ENCODE measurements at places on chromosomes 2 and 18.
A peak's percentile ranks its signal among the peaks of the same experiment; 100 is the strongest.

DNA sequence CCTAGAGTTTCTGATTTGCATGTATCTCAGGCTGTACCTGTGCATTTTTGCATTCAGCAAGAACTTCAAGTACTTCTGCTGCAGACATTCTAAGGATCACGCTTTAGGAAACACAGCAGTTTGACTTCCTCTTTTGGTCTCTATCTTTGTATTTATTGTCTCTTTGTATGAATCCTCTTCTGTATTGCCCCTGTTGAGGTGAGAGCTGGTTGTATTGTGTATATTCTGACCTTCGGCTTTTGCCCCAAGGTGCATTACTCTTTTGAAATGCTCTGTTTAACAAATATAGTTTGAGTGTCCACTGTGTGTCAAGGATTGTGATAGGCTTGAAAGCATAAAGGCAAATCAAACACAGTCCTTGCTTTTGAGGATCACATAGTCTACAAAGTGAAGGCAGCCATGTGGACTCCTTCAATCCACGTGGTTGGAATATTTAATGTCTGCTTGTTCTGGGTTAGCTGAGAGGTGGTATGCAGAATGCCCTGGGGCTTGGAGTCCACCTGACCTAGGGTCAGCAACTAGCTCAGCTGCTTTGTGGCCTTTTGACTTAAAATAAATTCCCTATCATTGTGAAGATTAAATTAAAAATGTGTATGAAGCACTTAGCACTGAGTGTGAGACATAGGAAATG lies 108.1 kb downstream of the LYPD6 start:
- no peak for DNase-seq

DNA sequence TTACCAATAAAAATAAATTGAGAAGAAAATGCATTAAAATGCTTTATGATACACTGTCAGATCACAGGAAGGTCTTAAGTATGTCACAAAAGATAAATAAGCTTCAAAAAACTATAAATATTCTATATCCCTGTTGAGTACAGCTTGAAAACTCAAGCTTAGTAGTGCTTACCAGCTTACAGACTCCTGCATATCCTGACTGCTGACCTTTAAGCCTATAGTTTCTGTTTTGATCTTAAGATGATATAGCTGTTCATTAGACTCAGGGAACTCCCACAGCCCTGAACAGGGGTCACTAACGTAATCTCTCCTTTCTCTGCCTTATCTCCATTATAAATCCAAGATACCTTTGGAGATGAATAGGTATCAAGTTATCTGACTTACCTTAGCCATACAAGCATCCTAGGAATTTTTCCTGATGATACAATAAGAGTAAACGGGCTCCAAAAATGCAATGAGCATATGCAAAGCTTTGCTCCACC lies 93.7 kb upstream of the RBBP8 start:
- no peak for DNase-seq

GRCh38 chr2:190582019-190582418 lies 47.5 kb upstream of the NEMP2 start:
- DNase-seq: no peak

DNA sequence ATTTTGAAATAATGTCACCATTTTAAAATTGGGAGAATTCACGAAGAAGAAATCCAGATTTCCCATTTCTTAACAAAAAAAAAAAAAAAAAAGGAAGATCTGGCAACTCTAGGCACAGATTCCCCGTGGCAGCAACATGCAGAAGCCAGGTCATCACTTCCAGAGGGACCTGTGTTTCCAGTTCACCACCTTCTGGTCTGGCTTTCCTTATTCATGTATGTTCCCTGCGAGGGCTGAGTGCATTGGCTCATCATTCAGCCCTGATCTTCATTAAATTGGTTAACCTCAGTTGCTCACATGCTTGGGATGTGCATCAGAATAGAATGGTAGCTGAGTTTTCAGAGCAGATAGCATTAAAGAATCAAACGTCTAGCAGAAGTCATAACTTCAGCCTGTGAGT lies 25.0 kb upstream of the MAP3K20 start:
- DNase-seq: no peak

- DNase-seq: no peak
Observed at GRCh38 chr18:70411307-70411706, 122.5 kb downstream of the SOCS6 start.

DNA sequence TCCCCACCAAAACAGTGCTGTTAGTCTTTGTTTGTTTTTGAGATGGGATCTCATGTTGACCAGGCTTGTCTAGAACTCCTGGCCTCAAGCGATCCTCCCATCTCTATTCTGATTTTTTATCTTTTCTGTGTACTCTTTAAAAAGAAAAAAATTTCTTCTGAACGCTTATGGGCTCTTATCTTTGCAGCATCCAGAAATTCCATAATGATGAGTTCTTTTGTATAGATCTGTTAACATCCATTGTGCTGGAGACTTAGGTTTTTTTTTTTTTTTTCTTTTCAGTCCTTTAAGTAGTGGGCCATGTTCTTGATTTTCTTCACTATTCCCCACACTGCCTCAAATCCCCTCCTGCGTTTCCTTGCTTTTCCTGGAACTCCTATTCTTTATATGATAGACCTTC lies 31.0 kb downstream of the RBBP8 start:
- DNase-seq: peak; percentile 50

- DNase-seq: no peak
Observed at GRCh38 chr2:58032016-58032763, 14.4 kb upstream of the VRK2 start.

DNA sequence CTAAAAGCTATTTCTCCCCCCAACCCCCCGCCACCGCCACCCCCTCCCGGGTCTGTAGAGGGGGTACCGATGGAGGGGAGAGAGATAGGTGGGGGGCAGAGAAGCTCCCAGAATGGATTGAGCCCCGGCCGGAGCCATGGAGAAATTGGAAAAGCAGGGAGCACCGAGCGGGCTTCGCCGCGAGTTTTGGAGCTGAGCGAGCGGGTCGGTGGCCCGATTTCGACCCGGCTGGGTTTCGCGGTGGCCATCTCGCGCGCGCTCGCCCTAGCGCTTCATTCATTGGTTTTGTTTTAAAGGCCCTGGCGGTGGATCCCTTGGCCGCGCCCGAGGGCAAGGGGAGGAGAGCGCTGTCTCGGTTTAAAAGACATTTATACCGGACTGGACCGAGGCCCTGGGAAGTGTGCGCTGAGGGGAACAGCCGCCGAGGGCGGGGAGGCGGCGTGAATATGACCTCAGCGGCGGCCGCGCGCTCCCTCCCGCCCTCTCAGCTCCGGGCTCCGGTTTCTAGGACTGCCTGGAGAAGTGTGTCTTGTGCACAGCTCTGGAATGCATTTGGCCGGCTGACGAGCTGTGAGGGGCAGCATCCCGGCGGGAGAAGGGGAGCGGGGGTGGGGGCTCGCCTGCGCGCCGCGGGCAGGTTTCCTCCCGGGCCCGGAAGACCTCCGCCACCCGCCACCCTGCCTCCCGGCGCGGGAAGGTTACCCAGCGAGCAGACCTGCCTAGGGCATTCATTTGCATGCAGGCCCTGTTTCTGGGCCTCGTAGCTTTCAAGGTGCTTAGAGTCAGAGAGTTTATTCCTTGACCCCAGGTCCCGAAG lies 1.7 kb upstream of the SMAD7 start:
- peak; percentile 78 for DNase-seq

- no peak for DNase-seq
Observed at GRCh38 chr18:4172196-4173100, 282.7 kb downstream of the DLGAP1 start.

GRCh38 chr2:62795341-62795740 lies 89.8 kb downstream of the EHBP1 start:
- DNase-seq: no peak

DNA sequence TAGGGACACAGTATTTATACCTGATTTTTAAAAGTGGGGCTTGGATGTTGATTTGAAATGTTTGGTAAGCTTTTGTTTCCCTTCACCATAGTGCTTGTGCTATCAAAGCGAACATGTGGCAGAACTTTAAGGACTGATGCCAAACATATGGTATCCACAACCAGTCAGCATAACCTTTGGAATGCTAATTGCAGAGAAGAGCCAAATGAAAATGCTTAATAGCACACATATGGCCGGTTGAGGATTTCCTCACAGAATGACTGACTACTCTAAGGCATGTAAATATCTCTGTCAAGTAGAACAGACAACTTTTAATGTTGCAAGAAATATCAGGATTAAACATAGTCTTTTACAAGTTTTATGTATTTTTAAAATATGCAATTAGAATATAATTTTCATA lies 120.9 kb upstream of the COL3A1 start:
- DNase-seq: no peak

GRCh38 chr2:24613154-24613814 lies 122.2 kb downstream of the NCOA1 start:
- DNase-seq: peak; percentile 51

DNA sequence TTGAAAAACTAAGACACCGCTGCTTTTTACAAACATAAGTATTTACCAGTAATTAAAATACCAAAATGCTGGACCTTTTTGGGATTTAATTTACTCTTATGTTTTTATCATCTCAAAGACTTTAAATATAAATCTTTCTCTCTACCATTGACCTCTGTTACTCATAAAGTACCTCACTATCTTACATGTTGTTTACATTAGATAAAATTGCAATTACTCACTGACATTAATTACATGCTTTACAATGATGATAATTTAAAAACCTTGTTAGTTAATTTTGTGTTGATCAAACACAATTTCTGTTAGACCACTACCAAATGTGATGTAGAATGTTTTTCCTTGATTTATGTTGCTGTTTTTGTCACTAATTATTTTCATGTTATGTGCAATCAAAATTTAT lies 139.5 kb downstream of the PTH2R start:
- no peak for DNase-seq

- DNase-seq: no peak
Observed at GRCh38 chr2:144324446-144325045, 195.4 kb downstream of the ZEB2 start.

- DNase-seq: peak; percentile 75
Observed at GRCh38 chr18:49510393-49511115, 23.5 kb upstream of the C18orf32 start.

GRCh38 chr2:120052597-120052996 lies 39.7 kb downstream of the EPB41L5 start:
- no peak for DNase-seq

- no peak for DNase-seq
Observed at GRCh38 chr2:66578687-66579106, 143.8 kb downstream of the MEIS1 start.

DNA sequence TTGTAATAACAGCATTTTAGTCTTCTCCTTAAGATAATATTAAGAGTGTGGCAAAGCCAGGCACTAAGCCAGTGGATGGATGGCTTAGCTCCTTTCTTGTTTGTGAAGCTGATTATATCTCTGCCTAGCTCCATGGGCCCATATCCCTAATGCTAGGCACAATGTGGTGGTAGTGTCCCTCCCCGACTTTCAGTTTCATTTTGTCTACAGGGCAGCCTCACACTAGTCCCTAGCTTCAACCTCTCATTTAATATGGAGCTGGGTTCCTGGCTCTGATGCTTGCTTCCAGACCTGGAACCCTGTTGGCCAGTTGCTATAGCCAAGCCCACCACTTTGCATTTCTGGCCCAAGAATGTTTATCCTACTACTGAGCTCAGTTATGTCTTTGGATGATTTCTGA lies 437.0 kb upstream of the MEIS1 start:
- no peak for DNase-seq

DNA sequence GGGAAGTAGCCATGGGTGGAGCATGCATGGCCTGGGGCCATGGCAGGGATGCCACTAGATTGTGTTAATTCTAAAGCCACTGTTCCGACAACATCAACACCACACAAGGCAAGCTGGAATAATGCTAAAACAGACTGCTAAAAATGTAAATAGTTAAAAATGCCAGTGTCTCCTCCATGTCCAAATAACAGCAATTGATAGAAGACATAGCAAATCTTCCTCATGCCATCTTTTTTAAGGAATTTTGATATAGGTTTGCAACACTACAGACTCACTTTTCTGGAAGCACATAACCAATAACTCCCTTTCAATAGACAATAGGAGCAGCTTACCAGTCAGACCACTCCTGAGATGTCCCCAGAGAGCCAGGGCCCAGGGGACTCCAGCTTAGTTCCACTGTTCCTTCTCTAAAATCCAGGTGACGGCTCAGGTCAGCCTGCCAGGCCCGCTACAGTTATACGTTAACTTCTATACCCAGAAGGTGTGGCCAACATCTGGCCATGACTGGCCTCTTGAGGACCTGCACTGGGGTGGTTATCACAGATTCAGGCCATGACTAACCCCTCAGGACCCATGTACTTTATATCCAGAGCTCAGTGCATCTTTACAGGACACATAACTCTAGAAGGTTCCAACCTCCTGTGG lies 20.3 kb downstream of the TUBB6 start:
- no peak for DNase-seq

DNA sequence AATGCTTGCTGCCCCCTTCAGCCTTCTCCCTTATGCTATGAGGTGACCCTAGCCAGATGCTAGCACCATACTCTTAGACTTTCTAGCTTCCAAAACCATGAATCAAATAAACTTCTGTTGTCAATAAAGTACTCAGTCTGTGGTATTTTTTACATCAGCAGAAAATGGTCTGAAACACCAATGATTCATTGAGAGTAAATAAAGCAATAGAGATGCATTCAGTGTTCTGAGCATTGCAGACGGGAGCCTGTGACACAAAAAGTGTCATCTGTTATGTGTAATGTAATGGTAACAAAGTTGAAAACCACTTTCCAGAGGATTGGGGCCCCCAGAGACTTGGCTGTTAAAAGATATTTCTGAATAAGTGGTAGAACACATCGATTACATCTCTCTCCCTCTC lies 758.0 kb upstream of the NRXN1 start:
- DNase-seq: no peak

DNA sequence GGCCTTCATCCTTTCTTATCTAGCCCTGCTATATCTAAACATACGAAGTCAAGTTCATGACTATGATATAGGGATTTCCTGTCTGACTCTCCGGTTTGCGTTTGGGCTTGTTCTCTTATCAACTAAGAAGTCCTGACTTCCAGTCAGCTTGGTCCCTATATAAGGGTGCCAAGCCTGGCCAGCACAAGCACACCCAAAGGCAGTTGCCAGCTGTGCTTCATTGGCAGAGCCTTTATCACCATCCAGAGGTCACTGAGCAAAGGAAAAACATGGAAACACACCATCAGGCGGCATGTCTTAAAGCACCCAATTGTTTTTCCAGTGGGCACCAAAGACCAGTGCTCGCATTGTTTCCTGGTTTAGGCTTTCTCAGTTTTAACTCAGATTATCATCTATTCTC lies 72.7 kb downstream of the FEZ2 start:
- no peak for DNase-seq

DNA sequence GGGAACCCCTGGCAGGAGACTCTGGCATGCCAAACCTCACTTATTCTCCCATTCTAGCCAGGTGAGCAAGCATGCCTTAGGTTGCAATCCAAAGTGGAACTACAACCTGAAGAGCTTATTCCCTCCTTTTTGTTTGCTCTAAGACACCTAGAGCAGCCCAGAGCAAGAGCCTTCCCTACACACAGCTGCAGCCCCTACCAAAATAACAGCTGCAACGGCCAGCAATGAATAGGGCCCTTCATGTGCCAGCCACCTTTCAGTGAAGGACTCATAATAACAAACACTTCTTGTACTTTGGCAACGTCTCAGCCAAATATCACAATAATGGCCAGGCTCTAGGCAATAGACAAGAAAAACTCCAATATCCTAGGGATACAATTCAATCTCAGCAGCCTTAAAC lies 178.7 kb downstream of the ALK start:
- DNase-seq: no peak
